GM03348 (cell line): ENCODE measurements at places on chromosomes 5 and 9.

DNA sequence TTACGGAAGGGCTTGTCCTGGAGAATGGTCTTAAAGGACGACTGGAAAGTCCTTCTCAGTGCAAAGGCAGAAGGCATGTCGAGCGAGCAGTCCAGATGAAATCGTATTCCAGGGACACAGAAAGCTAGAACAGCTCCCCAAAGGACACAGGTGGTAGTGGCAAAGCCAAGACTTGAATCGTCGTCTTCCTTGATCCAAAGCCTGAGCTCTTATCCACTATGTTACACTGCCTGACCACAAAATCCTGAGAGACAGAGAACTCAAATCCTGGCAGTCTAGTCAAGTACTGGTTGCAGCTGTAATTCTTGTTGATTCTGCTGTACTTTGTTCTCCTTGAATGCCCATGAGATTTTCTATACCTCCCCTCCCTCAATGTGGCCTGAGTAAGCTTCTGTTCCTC is 198.7 kb downstream of the TARS1 start:
- DNase-seq: no peak

- DNase-seq: no peak
Measured at GRCh38 chr5:92635001-92635461, 946.0 kb downstream of the NR2F1-AS1 start.

DNA sequence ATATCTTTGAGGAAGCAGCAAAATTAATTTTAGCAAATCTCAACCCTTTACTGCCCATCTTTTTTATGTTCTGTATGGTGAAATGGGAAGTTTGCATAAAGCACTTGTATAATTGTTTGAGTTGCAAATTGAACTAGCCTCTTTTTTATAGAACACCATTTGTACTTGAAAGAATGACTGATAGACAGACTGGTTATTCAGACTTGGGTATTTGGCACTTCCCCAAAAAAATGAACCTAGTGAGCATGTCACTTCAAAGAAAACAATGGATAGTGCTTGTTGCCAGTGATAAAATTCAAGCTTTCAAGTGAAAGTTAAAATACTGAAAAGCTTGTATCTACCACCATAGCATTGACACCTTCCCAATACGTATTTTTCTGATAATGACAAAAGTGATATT is 115.8 kb downstream of the ERCC6L2 start:
- no peak for DNase-seq

- no peak for DNase-seq
Measured at GRCh38 chr9:94031946-94032345, 52.3 kb upstream of the PTPDC1 start.

DNA sequence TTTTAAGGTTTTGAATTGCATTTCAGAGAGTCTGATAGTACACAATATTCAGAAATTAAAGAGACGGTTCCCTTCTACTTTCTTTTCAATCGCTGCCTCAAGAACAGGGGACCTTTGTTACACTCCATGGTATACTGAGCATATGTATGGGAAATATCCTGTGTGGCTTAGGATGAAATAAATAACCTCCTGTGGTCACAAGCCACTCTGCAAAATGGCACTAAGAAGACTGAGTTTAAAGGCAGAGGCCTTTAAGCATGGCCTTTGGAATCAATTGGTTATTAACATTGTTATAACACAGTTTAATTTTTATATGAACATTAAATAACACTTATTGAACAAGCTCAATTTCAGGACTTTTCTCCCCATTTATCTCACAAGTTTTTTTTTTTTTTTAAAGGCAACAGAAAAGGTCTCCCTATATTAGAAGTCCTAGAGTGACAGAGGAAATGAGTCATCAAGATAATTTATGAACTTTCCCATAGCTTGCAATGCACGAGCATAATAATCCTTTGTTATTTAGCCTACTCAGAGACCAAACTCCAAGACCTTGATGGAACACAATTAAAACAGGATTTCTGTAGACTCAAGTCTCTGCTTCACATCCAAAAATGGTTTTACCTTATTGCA is 341.9 kb downstream of the TMEM167A start:
- DNase-seq: no peak

DNA sequence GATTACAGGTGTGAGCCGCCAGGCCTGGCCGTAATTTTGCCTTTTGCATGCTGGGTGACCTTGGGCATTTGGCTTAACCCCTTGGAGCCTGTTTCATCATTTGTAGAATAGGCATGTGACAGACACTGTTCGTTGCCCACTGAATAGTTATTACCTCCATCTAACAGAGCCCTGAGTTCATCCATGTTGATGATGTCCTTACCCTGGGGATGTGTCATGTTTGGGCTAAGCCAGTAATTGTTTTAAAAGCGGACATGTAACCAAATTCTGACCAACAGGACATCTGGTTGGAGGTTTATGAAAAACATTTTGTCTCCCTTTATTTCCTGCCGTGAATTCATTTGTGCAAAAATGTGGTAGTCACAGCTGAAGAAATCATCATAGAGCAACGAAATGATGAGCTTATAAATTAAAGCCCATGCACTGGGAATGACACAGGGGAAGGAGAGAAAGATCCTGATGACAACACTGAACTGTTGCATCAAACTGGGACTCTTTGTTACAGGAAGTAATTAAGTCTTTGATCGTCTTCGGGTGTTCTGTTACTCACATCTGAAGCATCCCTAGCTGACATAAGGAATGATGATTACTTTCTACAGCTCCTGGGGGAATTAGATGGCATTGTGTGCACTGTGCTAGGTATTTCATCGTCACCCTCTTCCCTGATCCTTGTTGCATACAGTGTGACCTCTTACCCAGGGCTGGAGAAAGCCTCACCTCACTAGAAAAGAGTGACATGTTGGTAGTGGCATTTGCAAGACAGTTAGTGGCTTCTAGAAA is 117.8 kb downstream of the FGF18 start:
- no peak for DNase-seq

DNA sequence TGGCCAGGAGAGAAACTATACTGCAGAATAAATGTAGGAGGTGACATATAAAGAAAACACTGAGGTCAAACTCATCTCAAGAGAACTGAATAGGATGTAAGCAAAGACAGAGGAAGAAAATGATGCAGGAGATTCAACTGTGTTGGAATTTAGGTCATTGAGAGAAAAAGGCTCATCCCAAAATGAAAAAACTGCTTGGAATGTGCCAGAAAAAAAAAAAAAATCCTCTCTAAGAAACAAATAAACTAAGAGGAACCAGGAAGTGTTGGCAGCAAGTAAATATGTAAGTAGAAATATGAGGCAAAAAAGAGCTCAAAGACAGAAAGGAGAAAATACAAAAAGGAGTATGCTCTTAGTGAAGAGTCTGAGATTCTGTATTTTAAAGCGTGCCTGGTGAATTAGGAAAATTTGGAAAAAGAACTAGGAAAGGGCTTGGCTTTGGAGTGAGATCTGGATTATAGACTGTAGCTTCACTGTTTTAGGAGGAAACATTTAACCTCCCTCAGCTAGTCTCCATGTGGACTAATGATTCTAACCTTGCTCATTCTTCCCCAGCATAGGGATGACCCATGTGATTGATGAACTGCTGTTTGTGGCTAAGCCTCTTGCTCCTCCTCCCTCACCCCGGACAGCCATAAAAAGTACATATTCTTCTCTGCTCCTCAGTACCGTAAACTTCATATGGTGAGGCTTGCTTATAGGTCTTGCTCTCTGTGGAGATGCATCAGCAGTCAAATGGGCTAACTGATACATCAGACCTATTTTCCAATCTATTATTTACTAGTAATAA is 185.6 kb upstream of the POU5F2 start:
- peak; percentile 47 for DNase-seq

- peak; percentile 76 for DNase-seq
Measured at GRCh38 chr9:108142504-108143201, 653.1 kb upstream of the KLF4 start.

GRCh38 chr9:123550012-123550411 is 194.0 kb downstream of the CRB2 start:
- no peak for DNase-seq

- DNase-seq: no peak
Measured at GRCh38 chr5:173765029-173765644, 123.0 kb upstream of the CPEB4 start.

DNA sequence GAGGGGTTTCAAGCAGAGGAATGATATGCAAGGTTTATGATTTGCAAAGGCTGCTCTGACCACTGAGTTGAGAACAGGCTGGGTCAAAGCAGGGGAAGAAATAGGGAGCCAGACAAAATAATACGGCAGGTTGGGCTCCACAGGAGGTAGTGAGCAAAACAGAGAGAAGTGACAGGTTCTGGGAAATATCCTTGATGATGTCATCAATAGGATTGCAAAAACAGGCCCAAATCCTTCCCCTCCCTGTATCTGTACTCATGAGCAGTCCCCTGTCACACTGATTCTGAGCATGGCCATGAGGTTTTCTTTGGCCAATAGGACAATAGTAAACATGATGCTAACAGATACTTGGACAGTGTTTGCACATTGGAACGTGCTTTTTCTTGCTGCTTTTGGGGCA is 471.8 kb upstream of the BRINP1 start:
- DNase-seq: no peak

DNA sequence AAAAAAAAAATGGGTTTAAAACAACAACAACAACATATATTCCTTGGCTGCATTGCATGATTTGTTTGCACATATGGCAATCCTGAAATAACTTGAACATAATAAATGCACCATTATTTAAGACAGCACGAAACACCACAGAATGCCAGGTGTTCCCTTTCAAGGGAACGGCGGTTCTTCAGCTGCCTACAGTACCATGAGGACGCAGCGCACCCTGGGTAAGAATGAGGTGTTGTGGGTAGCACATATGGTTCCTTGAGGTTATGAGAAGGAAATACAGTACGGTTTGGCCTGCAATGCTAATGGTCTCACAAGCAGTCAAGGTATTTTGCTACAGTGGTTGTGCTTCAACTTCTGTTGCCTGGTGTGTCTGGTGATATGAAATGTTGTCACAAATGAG is 174.8 kb downstream of the SLC12A2 start:
- DNase-seq: no peak

GRCh38 chr5:145797336-145797735 is 37.8 kb downstream of the PRELID2 start:
- no peak for DNase-seq

GRCh38 chr5:79728396-79728795 is 38.8 kb downstream of the CMYA5 start:
- no peak for DNase-seq

DNA sequence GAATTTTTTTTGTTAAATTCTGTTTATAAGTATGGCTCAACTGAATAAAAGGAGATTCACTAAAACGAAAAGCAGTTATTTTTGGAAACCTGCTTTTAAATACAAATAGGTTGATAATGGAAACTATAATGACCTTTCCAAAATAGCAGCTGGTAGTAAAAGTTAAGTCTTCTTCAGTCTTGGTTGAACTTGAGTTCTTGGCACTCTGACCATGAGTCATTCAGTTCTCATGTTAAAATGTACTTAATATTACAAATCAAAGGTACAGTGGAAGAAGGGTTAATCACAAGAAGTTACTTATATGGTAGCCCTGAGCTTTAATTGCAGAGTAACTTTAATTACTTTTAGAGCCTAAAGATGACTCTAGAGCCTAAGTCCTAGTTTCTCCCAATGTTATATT is 62.1 kb downstream of the KLF9 start:
- DNase-seq: peak; percentile 14

DNA sequence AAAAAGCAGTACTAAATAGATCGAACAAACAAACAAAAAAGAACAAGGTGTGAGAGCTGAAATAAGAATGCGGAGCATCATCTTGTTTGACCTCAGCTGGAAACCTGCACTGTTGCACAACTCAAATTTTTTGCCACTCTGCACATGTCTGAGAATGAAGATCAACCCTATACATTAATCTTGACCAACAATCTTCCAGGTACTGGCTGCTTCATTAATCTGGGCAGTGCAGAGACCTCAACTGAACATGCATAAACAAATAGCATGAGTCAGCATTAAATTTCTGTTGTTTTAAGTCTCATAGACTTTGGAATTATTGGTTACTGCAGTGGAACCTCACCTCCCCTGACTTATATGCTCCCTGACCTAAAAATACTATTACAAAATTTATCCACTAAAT is 114.6 kb upstream of the FTMT start:
- no peak for DNase-seq

DNA sequence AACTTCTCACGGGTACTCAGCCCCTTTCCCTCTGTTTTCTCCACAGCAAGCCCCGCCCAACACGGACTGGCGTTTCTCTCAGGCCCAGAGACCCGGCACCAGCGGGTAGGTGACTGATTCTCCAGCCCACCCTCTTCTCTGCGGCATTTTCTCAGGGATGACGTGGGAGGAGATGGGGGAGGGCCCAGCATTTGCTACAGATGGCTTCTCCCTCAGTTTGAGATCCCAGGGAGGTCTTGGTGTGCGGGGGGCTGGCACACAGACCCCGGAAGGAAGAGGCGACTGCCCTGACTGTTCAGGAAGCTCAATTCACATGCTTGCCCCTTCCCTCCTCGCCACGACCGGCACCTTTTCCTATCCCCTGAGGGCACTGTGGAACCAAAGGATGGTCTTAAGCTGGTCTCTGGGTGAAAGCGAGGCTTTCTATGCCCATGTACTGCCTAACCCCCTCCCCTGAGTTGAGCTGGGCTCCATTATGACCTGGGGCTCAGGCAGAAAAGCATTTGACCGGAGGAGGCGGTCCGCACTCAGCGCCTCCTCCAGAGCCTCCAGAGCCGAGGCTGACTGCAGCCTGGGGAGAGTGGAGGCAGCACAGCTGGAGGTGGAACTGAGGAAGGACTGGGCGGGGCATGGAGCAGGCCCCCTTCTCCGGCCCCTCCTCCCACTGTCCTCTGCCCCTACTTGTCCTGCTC is 6.0 kb downstream of the PCDHGC5 start:
- DNase-seq: no peak

- DNase-seq: peak; percentile 78
Measured at GRCh38 chr9:88593537-88594185, 58.7 kb downstream of the NXNL2 start.

GRCh38 chr9:73640971-73641370 is 489.3 kb downstream of the ANXA1 start:
- DNase-seq: no peak

DNA sequence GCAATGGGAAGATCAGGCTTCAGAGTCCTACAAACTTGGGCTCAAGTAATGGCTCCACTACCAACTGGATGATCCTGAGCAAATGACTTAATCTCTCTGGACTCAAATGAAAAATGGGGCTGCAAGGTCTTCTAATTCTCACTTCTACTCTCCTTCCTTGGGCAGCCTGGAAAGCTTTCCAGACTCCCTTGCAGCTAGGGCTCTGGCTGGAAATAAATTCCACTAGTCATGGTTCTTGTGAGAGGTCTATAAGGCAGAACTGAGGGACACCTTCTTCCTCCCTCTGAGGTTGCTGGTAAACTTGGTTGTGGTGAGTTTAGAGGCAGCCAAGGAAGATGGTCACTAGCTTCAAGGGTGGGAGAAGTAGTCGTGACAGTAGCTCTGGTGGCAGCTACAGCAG is 18.6 kb downstream of the DCANP1 start:
- DNase-seq: no peak

GRCh38 chr5:41176952-41177351 is 36.4 kb downstream of the C6 start:
- peak; percentile 9 for DNase-seq

GRCh38 chr5:91670122-91670521 is 287.0 kb upstream of the ARRDC3 start:
- DNase-seq: no peak

- DNase-seq: no peak
Measured at GRCh38 chr9:129459547-129460322, 161.2 kb downstream of the C9orf50 start.

- DNase-seq: no peak
Measured at GRCh38 chr5:142095035-142095434, 13.5 kb upstream of the NDFIP1 start.
